ENCODE measurements at places on chromosomes 5 and 9. TPM values are rescaled to one million over a fixed set of nuclear protein-coding genes. Genes with fewer than 3 reads are reported as not detected.

DNA sequence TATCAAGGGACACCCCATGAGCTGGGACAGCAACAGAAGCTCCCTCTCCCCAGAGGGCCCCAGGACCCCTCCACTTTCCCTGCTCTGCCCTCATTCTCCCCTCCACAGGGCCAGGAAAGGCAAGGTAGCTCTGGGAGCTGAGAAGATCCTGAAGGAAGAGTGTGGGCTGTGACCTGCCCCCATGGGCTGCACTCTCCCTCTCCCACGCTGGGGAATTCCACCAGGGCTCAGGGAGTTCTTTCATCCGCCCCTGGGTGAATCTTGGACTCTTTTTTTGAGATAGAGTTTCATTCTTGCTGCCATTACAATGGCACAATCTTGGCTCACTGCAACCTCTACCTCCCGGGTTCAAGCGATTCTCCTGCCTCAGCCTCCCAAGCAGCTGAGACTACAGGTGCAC, 73.8 kb downstream of the C9orf50 start:
- DNase-seq: no peak

DNA sequence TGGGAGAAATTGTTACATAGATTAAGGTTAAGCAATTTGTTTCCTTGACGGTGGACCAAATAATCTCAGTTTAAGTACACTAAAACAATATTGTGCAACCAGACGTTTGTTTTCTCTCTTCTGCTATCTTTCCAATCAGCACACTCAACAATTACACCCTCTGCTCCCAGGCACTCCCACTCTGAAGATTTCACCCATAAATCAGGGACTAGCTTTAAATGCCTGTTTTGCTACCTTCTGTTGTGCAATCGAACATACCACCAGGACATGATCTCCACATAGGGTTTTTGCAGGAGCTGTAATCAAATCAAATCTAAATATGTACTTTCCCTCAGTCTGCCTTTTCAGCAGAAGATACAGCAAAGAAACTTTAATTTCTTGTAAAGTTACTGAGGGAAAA, 405.8 kb upstream of the TLE4 start:
- no peak for DNase-seq

DNA sequence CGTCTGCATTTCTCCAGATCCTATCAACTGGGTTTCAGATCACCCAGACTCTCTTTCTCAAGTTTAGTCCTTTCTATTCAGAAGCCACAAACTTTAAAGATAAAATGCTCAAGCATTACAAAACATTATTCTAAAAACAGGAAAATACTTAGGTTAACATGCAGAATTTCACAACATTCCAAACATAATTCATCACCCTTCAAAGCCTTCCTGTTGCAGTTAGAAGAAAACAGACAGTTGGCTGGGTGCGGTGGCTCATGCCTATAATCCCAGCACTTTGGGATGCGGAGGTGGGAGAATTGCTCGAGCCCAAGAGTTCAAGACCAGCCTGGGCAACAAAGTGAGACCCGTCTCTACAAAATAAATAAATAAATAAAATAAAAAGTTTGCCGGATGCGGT, 7.7 kb upstream of the OCLN start:
- DNase-seq: no peak

DNA sequence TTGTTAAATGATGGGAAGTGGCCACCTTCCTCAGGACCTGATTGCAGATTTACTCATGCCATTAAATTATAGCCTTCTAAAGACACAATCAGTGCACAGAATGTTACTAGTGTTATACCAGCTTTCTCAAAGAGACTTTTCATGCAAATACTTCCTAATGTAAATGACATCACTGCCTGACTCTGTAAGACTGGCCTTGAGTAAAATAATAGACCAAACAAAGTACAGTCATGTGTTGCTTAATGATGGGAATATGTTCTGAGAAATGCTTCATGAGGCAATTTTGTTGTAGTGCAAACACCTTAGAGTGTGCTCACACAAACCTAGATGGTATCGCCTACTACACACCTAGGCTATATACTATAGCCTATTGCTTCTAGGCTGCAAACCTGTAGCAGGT, 17.0 kb upstream of the C1QTNF3 start:
- no peak for DNase-seq

PCDHA13 gene
- 2.5 TPM for total RNA-seq

FLT4 gene
- total RNA-seq: 7.2 TPM
